ENCODE measurements at places on chromosomes 4 and X.

DNA sequence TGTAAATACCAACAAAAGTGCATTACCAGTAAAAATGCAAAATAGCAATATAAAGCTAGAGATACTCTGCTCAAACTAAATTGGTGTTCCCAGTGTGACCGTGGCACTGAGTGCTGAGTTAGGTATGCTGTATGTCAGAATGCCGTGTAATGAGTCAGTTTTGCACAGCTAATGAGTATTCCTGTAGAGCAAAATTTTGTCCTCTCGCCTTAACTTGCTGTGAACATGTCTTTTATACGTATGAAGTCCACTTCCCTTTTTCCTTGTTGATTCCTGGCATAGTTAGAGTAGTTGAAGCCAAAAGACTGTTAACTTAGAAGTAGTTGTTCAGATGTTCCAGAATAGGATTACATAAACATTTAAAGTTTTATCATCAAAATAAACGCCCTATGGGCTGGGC is 11.5 kb downstream of the DCLK2 start:
- DNase-seq = no peak

DNA sequence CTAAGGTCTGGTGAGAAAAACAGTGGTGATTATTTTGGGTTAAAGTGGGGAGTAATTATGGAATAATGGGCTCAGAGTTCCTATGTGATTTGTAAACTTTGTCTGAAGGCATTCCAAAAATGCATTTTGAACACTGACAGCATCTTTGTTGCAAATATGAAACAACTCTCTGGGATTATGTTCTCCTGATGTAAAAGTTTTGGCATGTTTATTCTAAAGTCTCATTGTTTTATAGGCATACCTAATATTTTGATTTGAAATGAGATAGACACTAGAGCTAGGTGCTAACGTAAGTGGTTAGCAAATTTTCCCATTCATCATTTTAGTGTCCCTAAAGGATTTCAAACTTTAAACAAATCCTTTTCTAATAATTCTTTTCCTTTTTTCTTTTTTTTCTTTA is 140.9 kb upstream of the ANXA3 start:
- peak; percentile 42 for DNase-seq

DNA sequence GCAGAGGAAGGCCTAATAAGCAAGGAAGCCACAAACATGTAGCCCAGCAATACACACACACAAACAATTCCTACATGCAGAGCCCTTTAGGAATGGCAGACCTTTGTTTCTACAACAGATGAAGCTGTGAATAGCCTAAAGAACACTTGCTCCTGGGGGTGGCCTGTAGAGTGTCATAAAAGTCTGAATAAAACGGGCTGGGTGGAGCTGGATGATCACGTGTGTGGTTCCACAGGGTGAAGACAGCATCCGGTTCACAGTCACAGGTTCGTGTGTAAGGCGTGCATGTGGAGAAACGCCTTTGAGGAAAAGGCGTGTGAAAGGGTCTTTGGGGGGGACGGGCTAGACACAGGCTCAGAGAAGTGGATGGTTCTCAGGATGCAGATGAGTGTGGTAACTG is 156.1 kb downstream of the AFAP1 start:
- no peak for DNase-seq

- peak; percentile 76 for DNase-seq
Observed at GRCh38 chr4:86497980-86498862, 95.9 kb upstream of the PTPN13 start.

DNA sequence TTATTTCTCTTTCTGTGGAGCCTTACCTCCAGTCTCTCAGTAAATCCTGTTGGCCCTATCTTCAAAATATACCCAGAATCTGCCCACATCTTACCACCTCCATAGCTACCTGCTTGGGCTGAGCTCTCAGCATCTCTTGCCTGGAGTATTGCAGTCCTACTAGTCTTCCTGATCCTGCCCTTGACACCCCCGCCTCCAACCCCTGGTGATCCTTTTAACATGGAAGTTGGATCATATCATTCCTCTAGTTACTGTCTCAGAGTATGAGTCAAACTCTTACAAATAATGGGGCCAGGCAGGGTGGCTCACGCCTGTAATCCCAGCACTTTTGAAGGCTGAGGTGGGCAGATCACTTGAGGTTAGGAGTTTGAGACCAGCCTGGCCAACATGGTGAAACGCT is 43.1 kb upstream of the SETD7 start:
- no peak for DNase-seq

DNA sequence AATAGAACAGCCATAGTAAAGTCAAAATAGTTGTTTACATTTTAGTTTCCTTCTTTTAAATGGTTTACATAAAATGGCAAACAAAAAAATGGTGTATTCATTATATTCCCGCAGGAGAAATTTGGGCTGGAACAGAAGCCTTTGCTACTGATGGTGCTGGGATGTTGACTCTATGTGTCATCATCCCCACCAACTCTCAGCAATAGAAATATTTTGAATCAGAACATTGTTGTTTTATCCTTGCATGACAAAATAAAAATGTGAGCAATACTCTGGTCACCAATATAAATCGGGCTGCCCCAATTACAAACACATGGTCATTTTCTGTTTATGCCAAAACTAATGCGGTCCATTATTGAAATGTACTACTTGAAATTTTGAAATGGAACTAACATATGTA is 1131.6 kb upstream of the PCDH7 start:
- peak; percentile 28 for DNase-seq

DNA sequence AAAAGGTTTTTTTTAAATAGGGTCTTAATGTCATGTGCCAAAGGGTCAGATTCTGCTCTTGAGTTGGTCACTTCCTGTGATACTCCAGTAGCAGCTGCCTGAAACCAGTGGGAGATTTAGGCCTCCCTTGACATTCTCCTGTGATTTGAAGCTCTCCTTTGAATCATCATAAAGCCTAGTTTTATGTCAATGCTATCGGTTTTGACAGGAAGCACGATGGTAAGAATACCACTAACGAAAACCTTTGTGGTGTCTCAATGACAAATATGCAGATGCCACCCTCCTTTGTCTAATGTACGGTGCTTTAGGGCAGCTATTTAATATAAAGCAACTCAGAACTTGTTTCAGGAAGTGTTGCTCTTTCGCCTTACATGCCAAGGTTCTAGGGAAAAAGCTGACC is 44.2 kb downstream of the CCNI start:
- no peak for DNase-seq

GRCh38 chrX:39144956-39145355 is 343.7 kb downstream of the MID1IP1 start:
- no peak for DNase-seq

GRCh38 chr4:20253735-20254409 is 2.2 kb downstream of the SLIT2 start:
- peak; percentile 33 for DNase-seq

- peak; percentile 13 for DNase-seq
Observed at GRCh38 chr4:140367738-140368137, 5.7 kb upstream of the SCOC start.

- no peak for DNase-seq
Observed at GRCh38 chr4:147964266-147964880, 232.5 kb downstream of the ARHGAP10 start.

GRCh38 chr4:177301126-177301639 is 8.5 kb upstream of the NEIL3 start:
- DNase-seq = no peak

- no peak for DNase-seq
Observed at GRCh38 chr4:86788826-86789225, 60.4 kb downstream of the SLC10A6 start.

DNA sequence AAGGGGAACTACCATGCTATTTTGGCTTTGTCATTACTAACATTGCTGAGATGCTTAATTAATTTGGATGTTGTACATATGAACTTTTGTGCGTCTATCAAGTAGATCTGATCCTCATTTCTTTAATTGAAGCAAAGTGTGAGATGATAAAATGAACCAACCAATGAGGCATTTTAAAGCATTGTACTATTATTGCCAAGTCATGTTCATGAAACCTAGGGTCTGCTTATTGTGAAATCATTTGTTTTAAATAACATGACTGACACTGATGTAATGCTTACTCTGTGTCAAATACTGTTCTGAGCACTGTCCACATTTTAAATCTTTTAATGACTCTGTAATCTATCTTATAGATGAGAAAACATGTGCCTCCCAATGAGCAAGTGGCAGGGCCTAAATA is 57.7 kb downstream of the C4orf33 start:
- no peak for DNase-seq

- no peak for DNase-seq
Observed at GRCh38 chr4:104625706-104626105, 131.0 kb upstream of the CXXC4 start.

DNA sequence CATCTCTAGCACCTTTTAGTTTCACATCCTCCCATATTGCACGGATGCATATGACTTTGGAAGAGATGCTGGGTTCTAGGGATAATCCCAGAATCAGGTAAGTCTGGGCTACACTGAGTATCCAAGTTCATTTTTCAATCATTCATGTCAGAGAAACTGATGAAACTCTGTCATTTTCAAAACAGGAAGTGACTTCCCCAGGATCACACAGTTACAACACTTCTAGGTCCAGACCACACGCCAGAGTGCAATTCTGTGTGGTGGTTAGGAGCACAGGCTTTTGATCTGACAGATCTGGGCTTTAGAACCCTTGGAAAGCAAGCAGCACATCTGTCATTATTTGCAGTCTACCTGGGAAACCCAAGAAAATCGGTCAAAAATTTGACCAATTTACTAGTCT is 52.1 kb upstream of the CDKN2AIP start:
- no peak for DNase-seq

DNA sequence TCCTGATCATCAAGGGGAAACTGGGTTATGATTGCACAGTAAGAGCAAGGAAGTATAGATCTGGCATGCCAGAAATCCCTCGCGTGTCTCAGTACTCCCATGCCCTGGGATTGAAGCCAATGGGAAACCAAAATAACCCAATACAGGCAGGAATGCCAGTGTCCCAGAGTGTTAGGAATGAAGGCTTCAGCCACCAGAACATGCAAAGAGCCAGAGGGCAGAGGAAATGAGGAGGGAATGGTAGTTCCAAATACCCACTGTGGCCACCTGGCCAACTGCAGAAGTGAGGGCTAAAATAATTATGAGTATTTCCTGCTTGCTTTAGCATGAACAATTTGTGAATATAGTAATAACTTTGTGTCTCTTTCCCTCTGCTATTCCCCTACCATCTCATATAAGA is 12.2 kb downstream of the MTNR1A start:
- DNase-seq = no peak

DNA sequence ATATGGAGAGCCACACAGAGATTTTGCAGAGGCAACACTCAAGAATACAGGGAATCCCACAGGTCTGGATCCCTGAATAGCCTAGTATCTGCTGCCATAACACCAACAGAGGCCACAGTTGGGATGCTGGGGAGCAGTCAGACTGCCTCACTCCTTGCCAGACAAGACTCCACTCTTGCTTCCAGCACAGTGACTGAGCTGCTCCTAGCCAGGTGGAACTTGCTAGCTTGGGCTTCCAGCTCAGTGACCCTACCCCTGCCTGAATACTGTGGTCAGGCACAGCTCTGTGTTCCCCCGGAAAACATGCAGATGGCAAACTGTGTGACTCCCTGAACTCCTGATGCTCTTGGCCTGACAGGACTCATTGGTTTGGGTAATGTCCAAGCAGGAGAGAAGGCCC is 251.8 kb downstream of the KCTD8 start:
- DNase-seq = no peak

DNA sequence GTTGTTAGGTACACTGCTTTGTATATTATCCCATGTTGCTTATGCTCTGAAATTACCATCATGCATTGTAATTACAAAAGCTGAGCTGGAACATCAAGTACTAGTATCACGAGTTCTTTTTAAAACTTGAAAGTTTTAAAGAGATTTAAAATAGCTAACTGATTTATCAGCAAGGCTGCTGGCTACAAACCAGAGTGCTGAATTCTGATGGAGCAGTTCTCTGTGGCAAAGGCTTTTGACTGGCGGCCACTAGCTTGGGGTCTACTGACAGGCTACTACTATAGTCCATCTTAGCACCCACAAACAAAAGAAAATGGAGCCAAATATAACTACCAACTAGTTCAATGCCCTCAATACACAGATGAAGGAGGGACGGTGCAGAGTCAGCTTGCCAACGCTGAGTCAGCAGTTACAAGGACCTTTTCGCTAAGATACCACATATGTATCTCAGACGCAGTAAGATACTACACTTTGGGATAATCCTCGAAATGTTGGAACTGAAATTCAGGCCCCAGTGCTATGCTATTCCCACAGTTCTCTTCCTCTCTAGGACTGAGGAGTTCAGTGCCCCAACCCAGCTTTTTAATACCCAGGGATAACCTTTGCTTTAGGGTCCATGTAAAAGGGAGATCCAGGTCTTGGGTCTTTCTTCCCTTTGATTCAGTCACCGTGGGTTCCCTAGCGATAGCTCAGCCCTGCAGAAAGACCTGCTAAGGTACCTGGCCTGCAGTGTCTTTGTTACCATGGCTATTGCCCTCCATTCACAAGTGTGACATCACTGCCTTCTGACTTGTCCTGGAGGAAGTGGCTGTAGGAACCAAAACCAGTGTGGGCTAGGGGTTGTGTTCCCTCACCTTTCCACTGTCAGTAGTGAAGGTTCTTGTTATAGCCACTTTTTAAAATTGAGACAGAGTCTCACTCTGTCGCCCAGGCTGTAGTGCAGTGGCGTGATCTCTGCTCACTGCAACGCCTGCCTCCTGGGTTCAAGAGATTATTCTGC is 22.8 kb downstream of the MFAP3L start:
- no peak for DNase-seq

DNA sequence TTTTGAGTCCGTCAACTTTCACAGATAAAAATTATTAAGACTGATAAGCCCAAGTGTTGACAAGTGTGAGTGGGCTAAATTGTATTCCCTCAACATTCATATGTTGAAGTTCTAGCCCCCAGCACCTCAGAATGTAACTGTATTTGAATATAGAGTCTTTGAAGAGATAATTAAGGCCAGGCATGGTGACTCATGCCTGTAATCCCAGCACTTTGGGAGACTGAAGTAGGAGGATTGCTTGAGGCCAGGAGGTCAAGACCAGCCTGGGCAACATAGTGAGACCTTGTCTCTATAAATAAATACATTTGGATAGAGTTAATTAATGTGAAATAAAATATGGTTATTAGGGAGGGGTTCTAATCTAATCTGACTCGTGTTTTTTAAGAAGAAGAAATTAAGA is 29.7 kb upstream of the SLC25A4 start:
- peak; percentile 19 for DNase-seq

GRCh38 chr4:177119021-177119471 is 190.6 kb upstream of the NEIL3 start:
- peak; percentile 84 for DNase-seq

DNA sequence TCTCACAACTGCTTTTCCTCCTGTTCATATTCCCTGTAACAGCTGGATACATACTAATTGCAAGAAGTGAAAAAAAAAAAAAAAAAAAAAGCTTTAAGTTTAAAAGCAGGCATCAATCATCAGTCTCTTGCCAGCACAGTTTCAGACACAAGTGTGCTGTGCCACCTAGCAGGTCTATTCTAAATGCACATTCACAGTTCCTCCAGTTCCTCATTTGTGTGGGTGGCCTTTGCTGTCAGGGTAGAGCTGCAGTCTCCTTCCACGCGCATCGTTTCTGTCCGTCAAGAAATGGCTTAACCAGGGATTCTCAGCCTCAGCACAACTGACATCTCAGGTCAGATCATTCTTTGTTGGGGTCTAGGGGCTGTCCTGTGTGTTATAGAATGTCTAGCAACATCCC is 61.6 kb downstream of the SCML1 start:
- DNase-seq = no peak

GRCh38 chr4:181966104-181966551 is 277.1 kb upstream of the TENM3 start:
- DNase-seq = peak; percentile 89

- no peak for DNase-seq
Observed at GRCh38 chr4:128862608-128863311, 53.3 kb downstream of the JADE1 start.

- no peak for DNase-seq
Observed at GRCh38 chrX:85112293-85112692, 108.6 kb downstream of the APOOL start.

- peak; percentile 23 for DNase-seq
Observed at GRCh38 chrX:132488180-132488705, 595 bp downstream of the MBNL3 start.

Data from fibroblast of skin of scalp (primary cell).